T-helper 17 cell (primary cell): ENCODE measurements at places on chromosomes 2 and 18.

DNA sequence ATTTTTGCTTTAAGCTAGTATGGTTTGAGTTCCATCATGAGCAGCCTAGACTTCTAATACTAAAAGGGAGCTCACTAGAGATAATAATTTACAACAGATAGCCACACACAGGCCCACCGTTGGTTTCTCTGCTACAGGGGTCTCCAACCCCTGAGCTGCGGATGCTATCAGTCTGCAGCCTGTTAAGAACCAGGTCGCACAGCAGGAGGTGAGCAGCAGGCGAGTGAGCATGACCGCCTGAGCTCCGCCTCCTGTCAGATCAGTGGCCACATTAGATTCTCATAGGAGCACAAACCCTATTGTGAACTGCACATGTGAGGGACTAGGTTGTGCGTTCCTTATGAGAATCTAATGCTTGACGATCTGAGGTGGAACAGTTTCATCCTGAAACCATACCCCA lies 150.6 kb downstream of the HRH4 start:
- DNase-seq, result no peak

GRCh38 chr2:8416849-8417832 lies 264.7 kb upstream of the ID2 start:
- no peak for DNase-seq

GRCh38 chr2:169329688-169330554 lies 32.4 kb downstream of the LRP2 start:
- DNase-seq, result no peak

DNA sequence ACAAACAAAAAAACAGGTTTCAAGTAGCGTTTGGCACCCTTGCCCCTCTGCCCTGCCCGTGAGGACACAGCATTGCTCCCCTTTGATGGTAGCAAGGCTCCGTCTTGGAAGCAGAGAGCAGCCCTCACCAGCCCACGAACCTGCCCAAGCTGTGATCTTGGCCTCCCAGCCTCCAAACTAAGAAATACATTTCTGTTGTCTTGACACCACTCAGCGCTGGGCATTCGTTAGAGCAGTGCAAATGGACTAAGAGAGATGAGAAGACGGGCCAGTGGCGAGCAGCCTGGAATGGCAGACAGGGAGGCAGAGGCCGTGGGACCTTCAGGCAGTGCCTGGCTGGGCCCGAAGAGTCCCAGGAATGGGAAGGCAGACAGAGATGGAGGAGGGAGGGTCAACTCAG lies 109.8 kb downstream of the SH3BP4 start:
- no peak for DNase-seq
